Cortex of kidney (tissue), 1 donor: ENCODE measurements at places on chromosomes 2 and 18.

DNA sequence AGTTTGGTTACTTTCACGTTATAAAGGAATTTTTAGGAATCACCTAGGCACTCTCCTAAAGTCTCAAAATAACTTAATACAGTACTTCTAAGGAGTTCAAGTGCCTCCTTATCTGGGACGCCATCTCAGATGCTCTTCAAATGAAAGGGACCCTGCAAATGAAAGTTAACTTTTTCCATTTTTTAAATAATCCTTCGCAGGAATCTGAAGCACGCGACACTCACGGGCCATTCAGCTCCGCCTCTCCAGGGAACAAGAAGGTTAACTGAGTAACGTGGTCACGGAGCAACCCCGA, 537 bp upstream of the ZC3H15 start:
- DNase-seq: no peak

GRCh38 chr2:34045101-34045655, 446.1 kb upstream of the FAM98A start:
- no peak for DNase-seq

DNA sequence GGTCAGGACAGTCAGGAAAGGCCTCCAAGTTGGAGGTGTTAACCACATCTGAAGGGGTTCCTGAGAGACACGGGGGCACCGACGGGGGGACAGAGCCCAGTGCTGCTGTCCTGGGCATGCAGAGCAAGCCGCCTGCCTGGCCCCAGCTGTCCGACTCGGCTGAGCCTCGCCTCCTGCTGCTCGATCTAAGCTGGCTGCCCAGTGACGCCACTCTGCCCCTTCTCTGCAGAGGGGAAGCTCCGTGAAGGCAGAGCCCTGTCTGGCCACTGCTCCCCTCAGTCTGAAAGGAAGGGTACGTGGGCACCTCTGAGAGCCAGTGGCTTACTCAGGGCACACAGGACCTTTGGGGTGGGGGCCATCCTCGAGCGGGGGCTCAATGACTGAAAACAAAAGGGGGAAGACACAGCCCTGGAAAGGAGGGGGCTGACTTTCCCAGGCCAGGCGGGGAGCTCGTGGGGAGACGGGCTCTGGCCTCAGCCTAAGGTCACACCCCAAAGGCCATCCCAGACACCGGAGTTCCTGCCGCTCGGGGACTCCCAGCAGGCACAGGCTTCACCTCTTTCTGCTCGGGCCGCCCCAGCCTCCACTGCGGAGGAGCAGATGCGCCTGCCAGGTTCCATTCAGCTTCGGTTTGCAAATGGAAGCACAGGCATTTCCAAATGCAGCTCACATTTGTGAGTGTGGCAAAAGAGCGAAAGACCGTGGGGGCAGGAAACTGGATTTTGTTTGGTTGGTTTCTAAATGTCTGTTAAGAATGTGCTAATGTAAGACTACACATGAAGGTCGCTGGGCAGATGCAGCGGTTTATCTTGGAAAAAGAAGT, 136.9 kb downstream of the HDAC4 start:
- DNase-seq: no peak

DNA sequence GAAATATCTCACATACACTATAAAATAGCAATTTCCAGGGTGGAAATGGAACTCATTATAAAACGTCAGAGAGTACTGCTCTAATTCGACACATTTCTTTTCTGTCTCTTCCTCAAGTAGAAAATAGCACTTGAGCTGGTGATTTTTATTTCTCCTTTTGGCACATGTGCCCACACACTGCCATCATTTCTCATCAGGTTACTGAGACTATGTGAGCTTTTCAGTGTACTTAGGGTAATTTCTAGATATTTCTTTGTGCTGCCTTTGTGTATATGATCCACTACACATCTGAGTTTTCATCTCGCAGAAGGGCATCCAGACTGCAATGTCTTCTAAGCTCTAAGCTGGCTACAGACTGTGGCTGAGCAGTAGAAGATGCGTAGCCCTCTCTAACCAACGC, 62.1 kb upstream of the PGAP1 start:
- no peak for DNase-seq
